CD8-positive, alpha-beta T cell (primary cell): ENCODE measurements at places on chromosomes 2 and 18.

DNA sequence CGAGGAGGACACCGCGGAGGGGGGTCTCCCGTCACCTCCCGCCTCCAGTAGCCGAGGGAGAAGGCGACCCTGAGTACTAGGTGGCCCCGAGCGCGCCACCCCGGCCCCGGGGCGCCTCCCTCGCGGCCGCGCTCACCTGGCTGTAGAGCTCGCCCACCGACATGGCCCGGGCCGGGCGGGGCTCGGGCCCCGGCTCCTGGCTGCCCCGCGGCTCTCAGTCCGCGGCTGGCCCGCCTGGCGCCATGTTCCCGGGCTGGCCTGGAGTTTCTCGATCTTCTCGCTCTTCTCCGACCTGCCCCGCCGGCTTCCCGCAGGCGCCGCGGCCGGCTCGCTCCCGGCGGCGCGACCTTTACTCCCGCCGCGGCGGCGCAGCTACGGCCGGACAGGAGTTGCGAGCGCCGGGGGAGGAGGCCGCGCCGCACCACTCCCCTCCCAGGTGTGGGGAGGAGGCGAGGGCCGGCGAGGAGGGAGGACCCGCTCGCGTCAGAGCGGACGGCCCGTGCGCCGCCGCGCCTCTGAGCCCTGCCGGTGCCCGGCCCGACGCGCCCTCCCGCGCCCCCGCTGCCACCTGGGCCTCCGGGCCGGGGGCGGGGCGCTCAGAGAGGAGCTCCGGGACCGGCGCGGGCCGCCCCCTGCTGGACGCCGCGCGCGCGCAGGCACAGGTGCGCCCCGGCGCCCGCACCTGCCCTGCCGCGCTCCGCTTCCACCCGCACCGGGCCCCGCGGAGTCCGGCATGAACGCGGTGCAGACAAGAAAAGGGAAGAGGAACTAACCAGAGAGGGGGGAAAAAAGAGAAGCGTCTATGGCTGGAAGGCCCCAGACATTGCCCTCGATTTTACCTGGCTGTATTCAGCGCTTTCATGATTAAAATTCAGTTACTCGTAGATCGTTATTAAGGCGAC is at the start of gene MYO5B:
MYO5B (minus strand) TSS at position 517 of the 902 bp plus-strand sequence; CDS start at position 163, 354 bp downstream.
- DNase-seq: peak; percentile 11

DNA sequence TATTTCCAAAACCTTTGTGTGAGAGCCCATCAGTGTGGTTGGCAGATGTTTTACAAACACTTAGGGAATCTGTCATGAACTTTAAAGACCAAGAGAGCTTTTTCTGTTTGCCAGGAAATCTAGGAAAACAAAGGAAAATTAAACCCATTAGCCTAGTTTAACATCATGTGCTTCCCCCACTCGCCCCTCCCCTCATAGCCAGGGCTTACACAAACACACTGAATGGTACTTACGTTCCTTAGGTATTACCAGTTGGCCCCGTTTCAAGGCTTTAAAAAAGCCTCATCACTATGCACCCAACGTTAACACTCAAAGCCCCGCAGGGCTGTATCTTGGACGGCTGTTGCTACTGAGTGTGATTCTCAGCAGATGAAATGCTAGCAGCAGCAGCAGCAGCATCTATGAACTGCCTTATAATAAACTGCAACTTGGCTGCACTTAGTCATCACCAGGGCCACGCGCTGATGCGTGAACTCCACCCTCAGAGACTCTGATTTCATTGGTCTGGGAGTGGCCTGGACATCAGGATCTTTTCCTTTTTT is 20.1 kb upstream of the TTC39C start:
- no peak for DNase-seq

- DNase-seq: no peak
Measured at GRCh38 chr18:7329016-7329415, 98.1 kb downstream of the LRRC30 start.

GRCh38 chr2:184419744-184420143 is 178.6 kb upstream of the ZNF804A start:
- no peak for DNase-seq
